Spleen (tissue), 13 donors: ENCODE measurements at places on chromosomes 3 and 15. TPM values are rescaled to one million over a fixed set of nuclear protein-coding genes. Genes with fewer than 3 reads are reported as not detected.

Gene ZBTB38
- total RNA-seq, result 73.7 TPM

Gene PGBD4
- total RNA-seq, result 2.7 TPM

Gene GOLGA6L10
- 2.1 TPM for total RNA-seq

Gene FLNB
- total RNA-seq, result 98.6 TPM

Gene IQCF5
- not detected for total RNA-seq

Gene PPP4R2
- total RNA-seq, result 87.1 TPM

Gene P3H2
- 70.3 TPM for total RNA-seq

Gene PRSS50
- total RNA-seq, result 0.14 TPM

Gene OIP5
- 1.2 TPM for total RNA-seq

Gene IRAK2
- total RNA-seq, result 11.8 TPM

Gene CCK
- not detected for total RNA-seq

Gene LMAN1L
- 106 TPM for total RNA-seq

Gene ARHGAP31
- total RNA-seq, result 24.4 TPM

Gene KY
- not detected for total RNA-seq

Gene PARP3
- 34.2 TPM for total RNA-seq

Gene SLC12A8
- total RNA-seq, result 1.9 TPM

Gene EIF4E3
- total RNA-seq, result 52.3 TPM

Gene ROPN1
- total RNA-seq, result not detected

Gene GPR62
- total RNA-seq, result not detected

Gene ALDH1L1
- total RNA-seq, result 1.3 TPM

Gene ERICH6
- not detected for total RNA-seq

Gene IQCB1
- total RNA-seq, result 37.4 TPM

Gene VEPH1
- 5.6 TPM for total RNA-seq

Gene TTLL13
- total RNA-seq, result 0.14 TPM

Gene SPINT1
- 10.0 TPM for total RNA-seq

Gene RETNLB
- not detected for total RNA-seq

Gene RASL12
- 9.2 TPM for total RNA-seq

Gene MKRN3
- total RNA-seq, result 0.32 TPM

Gene TF
- total RNA-seq, result 2.2 TPM

Gene GOLGA8Q
- total RNA-seq, result not detected

Gene PLEKHO2
- total RNA-seq, result 156 TPM

Gene HEMK1
- 18.9 TPM for total RNA-seq
